ENCODE measurements at places on chromosomes 12 and 14.

- no peak for DNase-seq
These were observed 93.1 kb downstream of the SRGAP1 start for GRCh38 chr12:63937378-63938316.

DNA sequence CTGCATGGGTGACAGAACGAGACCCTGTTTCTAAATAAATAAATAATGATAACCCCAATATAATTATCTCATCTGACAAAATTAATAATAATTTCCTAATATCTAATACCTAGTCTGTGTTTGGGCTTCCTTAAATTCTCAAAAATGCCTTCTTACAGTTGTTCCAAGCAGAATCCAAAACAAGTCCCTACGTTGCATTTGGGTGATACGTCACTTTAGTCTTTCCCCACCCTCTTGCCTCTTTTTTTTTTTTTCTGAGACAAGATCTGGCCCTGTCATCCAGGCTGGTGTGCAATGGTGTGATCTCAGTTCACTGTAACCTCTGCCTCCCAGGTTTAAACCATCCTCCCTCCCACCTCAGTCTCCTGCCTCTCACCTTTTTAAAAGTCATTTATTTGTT lies 26.7 kb downstream of the VEZT start:
- DNase-seq = peak; percentile 31

GRCh38 chr12:104328790-104329189 lies 25.3 kb downstream of the EID3 start:
- DNase-seq = no peak

DNA sequence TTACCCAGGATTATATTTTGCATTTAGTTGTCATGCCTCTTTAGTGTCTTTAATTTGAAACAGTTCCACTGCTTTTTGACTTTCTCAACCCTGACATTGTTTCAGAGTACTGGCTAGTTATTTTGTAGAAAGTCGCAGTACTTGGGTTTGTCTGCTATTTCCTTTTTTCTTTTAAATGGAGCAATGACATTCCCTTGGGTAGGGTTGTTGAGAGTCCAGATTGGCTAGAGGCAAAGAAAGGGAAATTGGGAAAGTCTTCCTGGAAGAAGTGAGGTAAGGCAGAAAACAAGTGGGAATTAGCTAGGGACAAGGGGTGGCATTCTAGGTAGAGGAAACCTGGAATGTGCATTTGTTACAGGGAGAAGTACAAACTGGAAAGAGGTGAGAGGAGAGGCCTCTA lies 245.9 kb downstream of the EMP1 start:
- no peak for DNase-seq
